Activated T-helper 2 cell treated with anti-CD3 and anti-CD28 coated beads, Interferon-gamma antibody, Interleukin-2, Interleukin-4, amounts not matched to agents 10 μg/mL and 5 μg/mL and 100 μg/mL, durations not matched to agents 14 hours and 24 hours and 36 hours (primary cell): ENCODE measurements at places on chromosomes 11 and 22. TPM values are rescaled to one million over a fixed set of nuclear protein-coding genes. Genes with fewer than 3 reads are reported as not detected.

DNA sequence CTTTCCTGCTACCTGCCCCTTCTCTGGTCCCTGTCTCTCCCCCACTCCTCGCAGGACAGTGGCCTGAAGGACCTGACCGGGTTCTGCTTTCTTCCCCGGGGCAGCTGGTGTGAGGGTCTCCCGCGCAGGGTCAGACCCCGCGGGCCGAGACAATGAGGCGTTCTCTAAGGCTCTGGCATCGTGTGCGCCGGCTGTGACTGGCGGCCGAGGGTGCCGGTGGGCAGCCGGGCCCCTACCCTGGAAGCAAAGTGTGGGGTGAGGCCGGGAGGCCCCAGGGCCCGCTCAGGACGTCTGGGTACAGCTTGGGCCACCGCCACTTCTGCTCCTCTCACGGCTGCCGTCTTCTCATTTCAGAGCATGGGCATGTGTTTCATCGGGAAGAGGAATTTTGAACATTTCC is 16.3 kb downstream of the TRMU start:
- no peak overlapping the region for H3K27ac ChIP-seq
- no peaks in the 10 kb centered on the region for H3K27me3 ChIP-seq
- H3K36me3 ChIP-seq: peaks cover 62% of the 10 kb centered on the region
- H3K4me1 ChIP-seq: no peaks in the 10 kb centered on the region
- no peak for DNase-seq
- no peak overlapping the region for H3K4me3 ChIP-seq

DNA sequence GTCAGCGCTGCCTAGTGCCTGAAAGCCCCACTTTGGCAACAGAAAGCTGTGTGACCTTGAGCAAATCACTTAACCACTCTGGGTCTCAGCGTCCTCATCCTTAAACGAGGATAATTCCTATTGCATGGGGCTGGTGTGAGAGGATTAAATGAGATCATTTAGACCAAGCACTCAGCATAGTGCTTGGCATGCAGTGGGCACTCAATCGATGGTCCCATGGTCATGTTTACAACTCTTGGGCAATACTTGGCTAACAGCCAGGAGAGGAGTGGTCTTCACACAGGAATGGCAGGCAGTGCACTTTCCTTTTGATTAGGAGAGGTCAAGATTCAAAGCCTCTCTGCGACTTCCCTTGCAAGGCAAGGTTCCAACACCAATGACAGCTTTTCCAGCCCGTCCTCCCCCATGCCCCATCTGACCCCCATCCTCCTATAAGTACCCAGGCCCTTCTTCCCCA is 14.1 kb downstream of the TNKS1BP1 start:
- peaks cover 4% of the 10 kb centered on the region for H3K36me3 ChIP-seq
- peak overlapping the region; percentile 28 for H3K4me3 ChIP-seq
- DNase-seq: no peak
- peaks cover 3% of the 10 kb centered on the region for H3K4me1 ChIP-seq
- no peak overlapping the region for H3K27ac ChIP-seq

GRCh38 chr22:37907036-37907954 is 1.2 kb downstream of the MICALL1 start:
- DNase-seq: no peak
- H3K4me3 ChIP-seq: peak overlapping the region; percentile 78
- H3K27ac ChIP-seq: peak overlapping the region; percentile 79

DNA sequence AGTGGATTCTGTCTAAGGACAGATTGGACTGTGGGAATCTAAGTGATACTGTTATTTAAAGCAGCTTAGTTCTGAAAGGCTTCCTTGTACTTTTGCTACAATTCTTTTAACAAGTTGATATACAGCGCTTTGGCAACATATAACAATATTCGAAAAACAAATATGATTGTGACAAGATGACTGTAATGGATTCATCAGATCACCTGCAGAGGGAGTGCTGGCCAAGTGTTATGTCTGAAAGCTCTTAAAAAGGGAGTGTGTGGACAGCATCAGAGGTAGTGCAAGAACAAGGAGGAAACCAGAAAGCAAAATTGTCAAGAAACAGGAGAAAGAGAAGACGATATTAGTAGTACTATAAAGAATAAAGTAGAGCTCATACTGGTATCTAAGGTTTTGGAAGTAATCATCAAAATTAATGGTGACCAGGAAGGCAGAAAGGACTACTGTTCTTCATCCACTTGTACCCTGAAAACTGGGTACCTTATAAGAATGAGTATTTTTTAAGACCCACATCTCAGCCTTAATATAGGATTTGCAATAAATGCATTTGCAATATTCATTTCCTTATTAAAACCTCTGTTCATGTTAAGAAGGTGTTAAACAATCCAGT is 1112.0 kb upstream of the CCDC90B start:
- no peak overlapping the region for H3K4me3 ChIP-seq
- no peak overlapping the region for H3K27ac ChIP-seq
- no peak for DNase-seq
- no peaks in the 10 kb centered on the region for H3K4me1 ChIP-seq
- no peaks in the 10 kb centered on the region for H3K27me3 ChIP-seq

DNA sequence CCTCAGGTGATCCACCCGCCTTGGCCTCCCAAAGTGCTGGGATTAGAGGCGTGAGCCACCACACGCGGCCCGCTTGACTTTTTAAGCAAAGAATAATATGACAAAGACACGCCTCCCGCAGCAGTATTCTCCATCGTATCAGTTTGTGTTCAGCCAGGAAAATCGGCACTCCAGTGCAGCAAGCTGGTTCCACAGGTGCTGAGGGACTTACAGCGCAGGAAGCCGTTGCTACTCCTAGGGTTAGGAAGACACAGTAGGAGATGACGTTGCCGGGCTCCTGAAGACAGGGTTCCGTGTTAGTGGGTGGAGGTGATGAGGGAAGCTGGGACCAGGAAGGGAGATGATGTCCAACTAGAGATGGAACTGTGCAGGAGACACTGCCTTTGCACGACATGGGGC is 65.8 kb upstream of the CECR2 start:
- no peaks in the 10 kb centered on the region for H3K27me3 ChIP-seq
- no peak for DNase-seq
- H3K4me3 ChIP-seq: no peak overlapping the region
- no peaks in the 10 kb centered on the region for H3K36me3 ChIP-seq
- H3K27ac ChIP-seq: peak overlapping the region; percentile 20
- H3K4me1 ChIP-seq: peaks cover 30% of the 10 kb centered on the region

- H3K4me1 ChIP-seq: peaks cover 3% of the 10 kb centered on the region
- DNase-seq: no peak
- no peak overlapping the region for H3K27ac ChIP-seq
These were observed 356.9 kb downstream of the LARGE1 start for GRCh38 chr22:33563220-33563964.

DNA sequence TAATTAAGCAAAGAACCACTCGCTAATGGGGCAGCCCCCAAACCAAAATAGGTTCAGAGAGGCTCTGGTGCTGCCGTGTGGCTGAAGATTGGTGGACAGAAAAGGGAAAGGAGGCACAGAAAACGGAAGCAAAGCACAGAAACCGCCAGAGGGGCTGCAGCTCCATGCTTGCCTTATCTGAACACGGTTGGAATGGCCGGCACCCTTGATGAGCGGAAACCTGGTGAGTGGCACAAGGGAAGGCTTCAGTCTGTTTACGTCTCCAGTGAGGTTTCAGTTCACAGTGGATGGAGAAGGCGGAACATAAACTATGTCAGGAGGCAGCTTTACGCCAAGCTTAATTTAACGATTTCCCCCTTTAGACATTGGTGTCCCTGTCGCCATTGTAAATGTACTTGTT is 5.2 kb upstream of the PRR33 start:
- DNase-seq: no peak
- H3K4me3 ChIP-seq: no peak overlapping the region
- H3K36me3 ChIP-seq: peaks cover 16% of the 10 kb centered on the region
- H3K27ac ChIP-seq: no peak overlapping the region
- peaks cover 7% of the 10 kb centered on the region for H3K4me1 ChIP-seq

- H3K4me3 ChIP-seq: no peak overlapping the region
- H3K4me1 ChIP-seq: no peaks in the 10 kb centered on the region
- no peaks in the 10 kb centered on the region for H3K36me3 ChIP-seq
- H3K27ac ChIP-seq: no peak overlapping the region
- DNase-seq: no peak
- H3K27me3 ChIP-seq: no peaks in the 10 kb centered on the region
These were observed 256.9 kb upstream of the POU2AF2 start for GRCh38 chr11:110988671-110989070.

- no peak overlapping the region for H3K4me3 ChIP-seq
- H3K4me1 ChIP-seq: no peaks in the 10 kb centered on the region
- H3K27me3 ChIP-seq: no peaks in the 10 kb centered on the region
- H3K36me3 ChIP-seq: no peaks in the 10 kb centered on the region
- H3K27ac ChIP-seq: no peak overlapping the region
These were observed 31.8 kb upstream of the HSPA8 start for GRCh38 chr11:123093739-123094138.

- no peaks in the 10 kb centered on the region for H3K4me1 ChIP-seq
- H3K27ac ChIP-seq: no peak overlapping the region
These were observed 594.2 kb downstream of the METTL15 start for GRCh38 chr11:28702450-28702790.

DNA sequence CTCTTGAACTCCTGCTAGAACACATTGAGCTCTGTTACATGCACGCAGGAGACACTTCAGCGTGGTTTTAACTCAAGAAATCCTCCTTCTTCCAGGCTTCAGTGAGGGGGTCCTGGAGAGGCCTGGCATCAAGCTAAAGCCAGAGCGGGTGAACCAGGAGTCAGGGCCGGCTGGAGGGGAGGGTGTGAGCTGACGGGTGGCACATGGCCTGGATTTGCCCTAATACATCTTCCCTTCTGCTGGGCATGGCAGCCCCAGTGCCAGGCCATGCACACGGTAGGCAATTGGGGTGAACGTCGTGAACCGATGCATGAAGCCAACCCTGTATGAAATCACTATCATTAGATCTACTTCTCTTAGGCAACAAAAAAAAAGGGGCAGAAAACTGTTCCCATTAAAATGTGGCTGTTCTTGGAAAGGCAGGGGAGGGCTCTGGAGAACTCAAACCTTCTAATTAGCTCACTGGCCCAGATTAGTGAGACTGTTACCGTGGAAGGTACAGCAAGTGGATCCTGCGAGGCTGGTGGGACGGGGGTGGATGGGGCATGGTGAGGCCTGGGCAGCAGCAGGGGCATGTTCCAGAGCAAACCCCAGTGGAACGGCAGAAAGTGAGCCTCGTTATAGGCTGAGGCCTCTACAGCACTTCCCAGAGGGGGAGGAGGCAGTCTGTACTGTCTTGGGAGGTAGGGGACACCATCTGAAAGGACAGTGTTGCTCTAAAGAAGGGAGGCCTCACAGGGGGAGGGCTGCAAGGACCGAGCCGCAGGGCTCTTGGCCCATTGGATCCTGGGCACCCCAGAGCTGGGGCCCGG is 10.6 kb downstream of the IFT27 start:
- peaks cover 2% of the 10 kb centered on the region for H3K36me3 ChIP-seq
- H3K27me3 ChIP-seq: no peaks in the 10 kb centered on the region
- no peaks in the 10 kb centered on the region for H3K4me1 ChIP-seq
- no peak for DNase-seq
- no peak overlapping the region for H3K4me3 ChIP-seq

- peak overlapping the region; percentile 87 for H3K4me3 ChIP-seq
- H3K27me3 ChIP-seq: no peaks in the 10 kb centered on the region
- no peak for DNase-seq
- peaks cover 29% of the 10 kb centered on the region for H3K4me1 ChIP-seq
These were observed 1.2 kb upstream of the CASTOR1 start for GRCh38 chr22:30290342-30291057.

GRCh38 chr22:28582806-28583205 is 96.8 kb downstream of the TTC28 start:
- no peak overlapping the region for H3K4me3 ChIP-seq
- no peak overlapping the region for H3K27ac ChIP-seq
- H3K4me1 ChIP-seq: no peaks in the 10 kb centered on the region
- DNase-seq: no peak
- H3K36me3 ChIP-seq: no peaks in the 10 kb centered on the region
- peaks cover 26% of the 10 kb centered on the region for H3K27me3 ChIP-seq

- H3K36me3 ChIP-seq: no peaks in the 10 kb centered on the region
- no peak overlapping the region for H3K27ac ChIP-seq
- H3K27me3 ChIP-seq: no peaks in the 10 kb centered on the region
- no peak overlapping the region for H3K4me3 ChIP-seq
- no peak for DNase-seq
These were observed 858.7 kb upstream of the CHORDC1 start for GRCh38 chr11:91081440-91082043.

DNA sequence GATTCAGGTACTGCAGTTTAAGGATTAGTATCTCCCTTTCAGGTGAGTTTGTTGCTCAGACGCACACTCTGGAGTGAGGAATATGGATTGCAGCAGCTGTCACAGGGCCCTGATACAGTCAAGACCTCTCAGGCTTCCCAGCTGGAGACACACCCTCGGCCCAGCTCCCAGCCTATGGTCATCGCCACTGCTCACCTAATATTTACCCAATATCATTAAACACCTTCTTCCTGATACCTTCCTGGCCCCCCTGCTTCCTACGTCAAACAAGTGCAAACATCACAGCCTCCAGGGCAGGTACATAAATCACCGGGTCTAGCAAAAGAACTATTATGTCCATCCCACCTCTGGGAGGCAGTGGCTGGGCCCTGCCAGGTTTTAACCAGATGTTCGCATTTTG is 213.3 kb downstream of the MN1 start:
- no peaks in the 10 kb centered on the region for H3K27me3 ChIP-seq
- no peak overlapping the region for H3K27ac ChIP-seq
- no peak for DNase-seq
- no peak overlapping the region for H3K4me3 ChIP-seq
- no peaks in the 10 kb centered on the region for H3K36me3 ChIP-seq
- H3K4me1 ChIP-seq: no peaks in the 10 kb centered on the region

DNA sequence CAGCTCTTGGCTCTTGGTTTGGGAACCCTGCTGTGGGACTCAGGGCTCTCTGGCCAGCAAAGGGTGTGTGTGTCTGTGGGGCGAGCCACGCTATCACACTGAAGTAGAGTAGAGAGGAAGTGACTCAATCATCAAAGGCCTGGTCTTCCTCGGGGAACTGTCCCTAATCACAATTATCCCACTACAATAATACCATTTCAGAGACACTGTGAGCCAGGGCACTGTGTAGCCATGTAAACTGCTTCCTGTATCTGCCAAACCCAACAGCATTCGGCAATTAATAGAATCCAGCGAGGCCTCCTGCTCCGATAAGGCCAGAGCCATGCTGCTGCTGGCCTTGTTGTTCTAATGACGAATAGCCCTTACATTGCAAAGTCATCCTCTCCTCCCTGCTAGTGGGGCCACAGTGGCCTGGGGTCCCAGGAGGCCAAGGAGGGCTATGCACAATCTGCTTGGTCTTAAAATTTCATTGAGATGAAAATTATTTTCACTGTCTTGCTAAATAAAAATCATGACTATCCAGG is 49.8 kb upstream of the LMO2 start:
- no peak overlapping the region for H3K27ac ChIP-seq
- H3K4me1 ChIP-seq: no peaks in the 10 kb centered on the region
- no peak for DNase-seq
- no peaks in the 10 kb centered on the region for H3K27me3 ChIP-seq
- no peak overlapping the region for H3K4me3 ChIP-seq

GRCh38 chr11:46894506-46894905 is 23.8 kb downstream of the LRP4 start:
- no peaks in the 10 kb centered on the region for H3K36me3 ChIP-seq
- no peak overlapping the region for H3K27ac ChIP-seq
- DNase-seq: no peak
- no peak overlapping the region for H3K4me3 ChIP-seq

- H3K36me3 ChIP-seq: no peaks in the 10 kb centered on the region
- no peaks in the 10 kb centered on the region for H3K4me1 ChIP-seq
- no peak overlapping the region for H3K27ac ChIP-seq
- H3K4me3 ChIP-seq: no peak overlapping the region
- no peak for DNase-seq
These were observed 224.3 kb upstream of the C11orf87 start for GRCh38 chr11:109197656-109198055.

DDTL gene
- 4.4 and 4.8 TPM in 2 replicates for total RNA-seq

C1QTNF4 gene
- total RNA-seq: 0.21 and 0.30 TPM in 2 replicates

CARD10 gene
- 0.09 TPM in 1 of 2 replicates, not detected in the other for total RNA-seq

OVOL1 gene
- total RNA-seq: 0.16 TPM in 2 replicates

KDM4E gene
- not detected in 2 replicates for total RNA-seq

HIC2 gene
- total RNA-seq: 4.9 and 5.3 TPM in 2 replicates
